Stimulated activated CD8-positive, alpha-beta memory T cell treated with anti-CD3 and anti-CD28 coated beads, Interleukin-2, amount 100 ng/mL, for 1 hour (primary cell): ENCODE measurements at places on chromosomes 5 and 9.

DNA sequence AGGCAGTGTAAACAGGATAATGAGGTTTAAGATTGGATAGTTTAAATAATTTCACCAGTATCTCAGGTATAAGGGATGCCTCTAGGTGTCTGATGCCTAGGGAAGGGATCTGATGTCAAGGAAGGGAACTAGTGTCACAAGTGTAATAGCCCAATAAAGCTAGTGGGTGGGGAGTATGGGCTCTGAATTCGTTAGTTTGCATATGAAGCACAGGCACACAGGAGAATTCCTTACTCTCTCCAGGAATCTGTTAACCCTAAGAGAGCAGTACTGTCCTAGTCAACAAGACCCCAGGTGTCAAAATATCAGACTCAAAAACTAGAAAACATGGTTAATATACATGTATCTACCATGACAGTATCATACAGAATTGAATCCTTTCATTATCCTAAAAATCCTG, 352.5 kb upstream of the CYLC2 start:
- no peak for DNase-seq

GRCh38 chr5:179115307-179115706, 55.1 kb downstream of the ZNF354C start:
- no peak for DNase-seq

DNA sequence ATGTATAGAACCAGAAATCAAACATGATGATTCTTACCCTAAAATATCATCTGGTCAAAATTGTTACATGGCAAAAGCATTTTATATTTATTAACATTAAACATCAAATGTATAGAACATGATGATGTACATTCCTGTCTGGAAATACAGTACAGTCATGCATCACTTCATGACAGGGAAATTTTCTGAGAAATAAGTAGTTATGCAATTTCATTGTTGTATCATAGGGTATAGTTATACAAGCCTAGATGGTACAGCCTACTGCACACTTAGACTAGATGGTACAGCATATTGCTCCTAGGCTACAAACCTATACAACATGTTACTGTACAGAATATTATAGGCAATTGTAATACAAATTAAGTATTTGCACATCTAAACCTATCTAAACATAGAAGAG, 64.6 kb upstream of the VCAN start:
- DNase-seq: no peak

DNA sequence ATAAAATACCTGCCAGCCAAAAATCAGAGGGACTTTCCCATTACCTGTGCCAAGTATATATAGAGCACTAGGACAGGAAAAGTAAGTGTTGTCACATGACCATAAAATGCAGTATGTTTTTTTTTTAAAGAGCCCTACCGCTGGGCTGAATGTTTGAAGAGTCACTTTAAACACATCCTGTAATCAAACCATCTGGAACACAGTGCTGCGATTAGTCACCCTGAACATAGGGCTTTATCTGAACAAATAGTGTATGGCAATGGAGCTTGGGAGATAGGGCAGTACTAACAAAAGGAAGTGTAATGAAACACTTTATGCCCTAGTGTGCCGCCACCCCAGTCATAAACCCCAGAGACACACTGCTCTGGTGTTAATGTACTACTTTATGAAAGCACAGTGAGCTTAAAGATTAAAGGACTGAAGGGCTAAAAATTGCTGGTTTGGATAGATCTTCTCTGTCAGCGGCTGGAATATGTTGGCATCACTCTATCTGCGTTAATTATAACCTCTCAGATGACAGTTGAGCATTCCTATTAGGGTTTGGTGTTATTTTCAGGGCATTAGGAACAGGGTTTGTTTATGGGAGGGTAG, 90.4 kb downstream of the ZNF608 start:
- no peak for DNase-seq

DNA sequence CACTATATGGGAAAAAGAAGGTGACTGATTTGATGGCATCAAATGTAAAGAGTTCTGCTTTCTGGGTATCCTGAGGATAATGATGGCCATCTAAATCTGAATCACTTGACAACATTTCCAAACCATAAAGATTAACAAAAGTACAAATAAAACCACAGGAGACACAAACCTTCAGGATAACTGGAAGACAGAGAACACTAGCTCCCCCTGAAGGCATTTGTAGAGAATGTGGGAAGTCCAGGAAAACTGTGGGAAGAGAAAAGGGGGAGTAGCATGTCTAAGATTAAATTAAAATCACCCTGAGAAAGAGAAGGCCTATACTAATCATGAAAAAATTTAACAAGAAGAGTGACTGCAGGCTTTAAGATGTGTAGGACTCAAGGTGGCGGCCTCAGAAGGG, 116.2 kb downstream of the PRELID2 start:
- DNase-seq: no peak

GRCh38 chr5:56677690-56678305, 137.6 kb upstream of the MAP3K1 start:
- DNase-seq: no peak

- no peak for DNase-seq
These were observed 183.0 kb downstream of the FANCC start for GRCh38 chr9:95134457-95134881.

DNA sequence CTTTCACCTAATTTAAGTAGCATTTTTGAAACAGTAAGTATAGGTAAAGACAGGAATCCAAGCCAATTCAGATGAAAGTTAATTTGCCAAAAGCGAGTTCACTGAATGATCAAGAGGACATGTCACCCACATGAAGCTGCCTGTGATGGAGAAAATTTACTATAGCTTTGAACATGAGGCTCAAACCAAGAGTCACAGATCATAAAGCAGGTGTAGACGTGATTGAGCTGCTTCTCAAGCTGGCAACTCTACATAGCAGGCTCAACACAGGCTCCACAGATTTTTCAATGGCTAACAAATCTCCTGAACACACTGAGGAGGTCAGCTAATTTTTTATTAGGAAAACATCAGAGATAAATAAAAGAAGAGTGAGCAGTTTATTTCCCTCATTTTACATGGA, 173.7 kb downstream of the FAM114A2 start:
- DNase-seq: no peak
